SK-N-SH (cell line): ENCODE measurements at places on chromosomes 6 and 20. TPM values are rescaled to one million over a fixed set of nuclear protein-coding genes. Genes with fewer than 3 reads are reported as not detected.

The PDE7B gene
- 1.9 and 2.2 TPM in 2 replicates for polyA plus RNA-seq

DNA sequence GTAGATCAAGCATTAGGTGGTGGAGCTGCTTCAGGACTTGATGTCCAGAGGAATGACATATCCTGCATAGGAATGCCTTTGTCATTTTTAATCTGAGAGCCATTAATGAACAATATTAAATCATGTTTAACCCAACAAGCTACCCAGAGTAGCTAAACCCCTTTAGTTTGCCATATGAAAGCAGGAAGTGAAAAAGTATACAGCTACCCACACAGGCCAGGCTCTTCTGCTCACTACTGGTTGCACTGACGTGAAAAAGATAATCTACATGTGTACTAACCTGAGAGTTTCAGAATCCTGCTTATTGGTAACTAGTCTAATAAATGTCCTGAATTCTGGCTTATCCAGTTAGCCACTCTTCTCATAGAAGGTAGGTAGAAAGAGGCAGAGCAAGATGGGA lies 19.9 kb downstream of the GLYATL3 start:
- DNase-seq: no peak

- peak; percentile 36 for DNase-seq
These were observed 10.8 kb downstream of the BACH2 start for GRCh38 chr6:90285611-90286381.

DNA sequence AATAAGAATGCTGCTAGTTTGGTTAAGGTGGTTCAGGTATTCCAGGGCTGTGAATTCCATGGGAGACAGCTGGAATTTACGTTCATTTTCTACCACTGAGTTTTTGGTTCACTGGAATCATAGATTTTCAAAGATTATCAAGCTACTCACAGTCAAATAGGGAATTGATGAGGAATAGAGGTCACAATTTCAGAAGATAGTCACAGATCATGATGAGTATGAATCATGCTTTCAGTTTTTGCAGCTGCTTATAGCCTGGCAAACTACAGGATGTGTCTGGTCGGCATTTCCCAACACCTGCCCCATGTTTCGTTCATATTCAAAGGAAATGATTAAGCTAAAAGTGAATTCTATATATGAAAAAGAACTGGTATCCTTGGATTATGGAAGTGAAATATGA lies 58.7 kb downstream of the BCKDHB start:
- no peak for DNase-seq

The EYS gene
- 0.05 TPM in 1 of 2 replicates, not detected in the other for polyA plus RNA-seq

The NELFE gene
- polyA plus RNA-seq: 89.5 and 116 TPM in 2 replicates

DNA sequence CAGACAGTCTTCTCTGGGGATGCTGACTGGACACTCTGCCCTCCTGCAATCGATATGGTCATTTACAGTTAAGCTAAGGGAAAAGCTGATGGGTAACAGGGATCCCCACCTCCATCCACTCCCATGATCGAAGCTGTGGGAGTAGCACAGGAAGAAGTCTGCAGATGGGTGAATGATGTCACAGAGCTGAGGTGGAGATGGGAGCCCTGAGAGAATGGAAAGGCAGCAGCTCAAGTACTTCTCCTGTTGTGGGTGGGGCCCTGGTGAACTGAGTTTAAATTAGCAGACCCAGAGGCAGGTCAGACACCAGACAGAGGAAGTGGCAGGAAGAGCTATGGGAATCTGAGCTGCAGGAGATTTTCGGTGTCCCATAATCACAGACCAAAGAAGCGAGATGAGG lies 29.0 kb downstream of the HDGFL1 start:
- DNase-seq: no peak

GRCh38 chr20:48605364-48606171 lies 222.2 kb downstream of the PREX1 start:
- no peak for DNase-seq
